ENCODE measurements at places on chromosomes 3 and 15.

- DNase-seq, result no peak
Observed at GRCh38 chr15:81189583-81190283, 6.9 kb upstream of the IL16 start.

- no peak for DNase-seq
Observed at GRCh38 chr15:38535491-38536200, 29.0 kb downstream of the RASGRP1 start.

GRCh38 chr3:19901337-19901736 lies 32.7 kb downstream of the EFHB start:
- no peak for DNase-seq

DNA sequence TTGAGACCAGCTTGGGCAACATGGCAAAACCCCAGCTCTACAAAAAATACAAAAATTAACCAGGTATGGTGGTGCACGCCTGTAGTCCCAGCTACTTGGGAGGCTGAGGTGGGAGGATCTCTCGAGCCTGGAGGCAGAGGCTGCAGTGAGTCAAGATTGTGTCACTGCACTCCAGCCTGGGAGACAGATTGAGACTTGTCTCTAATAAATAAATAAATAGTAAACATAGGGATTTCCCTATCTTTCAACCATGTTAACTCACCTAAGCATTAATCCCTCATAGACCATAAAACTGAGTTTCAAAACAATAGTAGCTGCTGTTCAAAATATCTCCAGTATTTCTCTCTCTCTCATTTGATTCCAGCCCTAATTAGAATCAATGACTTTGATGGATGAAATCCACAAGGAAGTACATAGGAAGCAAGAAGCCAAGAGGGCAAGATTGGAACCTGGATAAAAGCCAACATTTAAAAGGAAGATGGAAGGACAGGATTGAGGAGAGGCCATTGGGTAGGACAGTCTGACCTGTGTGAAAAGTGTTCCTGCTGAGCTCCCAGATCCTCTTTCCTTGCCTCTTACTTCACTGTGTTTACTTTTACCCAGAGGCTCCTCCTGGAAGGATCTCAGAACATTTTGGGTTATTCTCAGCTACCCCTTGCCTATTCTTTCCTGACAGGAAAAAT lies 12.4 kb upstream of the TTBK2 start:
- DNase-seq, result no peak

DNA sequence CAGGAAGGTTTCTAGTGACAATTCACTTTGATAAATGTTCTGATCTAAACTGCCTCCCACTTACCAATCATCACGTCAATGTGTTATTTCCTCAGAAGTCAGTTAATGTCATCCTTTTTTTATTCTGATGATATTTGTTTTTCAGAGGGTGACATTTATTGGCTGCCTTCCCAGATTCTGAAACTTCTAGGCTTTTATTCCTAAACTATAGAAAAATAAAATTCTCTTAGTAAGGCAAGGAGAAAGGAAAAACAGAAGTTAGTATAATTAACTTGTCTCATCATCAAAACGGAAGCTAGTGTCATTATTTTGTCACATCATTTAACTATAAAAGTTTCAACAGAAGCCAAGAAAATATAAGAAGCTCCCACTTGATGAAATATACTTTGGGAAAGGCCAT lies 100.0 kb upstream of the C3orf80 start:
- DNase-seq, result no peak

GRCh38 chr15:87961851-87962420 lies 294.6 kb downstream of the NTRK3 start:
- no peak for DNase-seq

DNA sequence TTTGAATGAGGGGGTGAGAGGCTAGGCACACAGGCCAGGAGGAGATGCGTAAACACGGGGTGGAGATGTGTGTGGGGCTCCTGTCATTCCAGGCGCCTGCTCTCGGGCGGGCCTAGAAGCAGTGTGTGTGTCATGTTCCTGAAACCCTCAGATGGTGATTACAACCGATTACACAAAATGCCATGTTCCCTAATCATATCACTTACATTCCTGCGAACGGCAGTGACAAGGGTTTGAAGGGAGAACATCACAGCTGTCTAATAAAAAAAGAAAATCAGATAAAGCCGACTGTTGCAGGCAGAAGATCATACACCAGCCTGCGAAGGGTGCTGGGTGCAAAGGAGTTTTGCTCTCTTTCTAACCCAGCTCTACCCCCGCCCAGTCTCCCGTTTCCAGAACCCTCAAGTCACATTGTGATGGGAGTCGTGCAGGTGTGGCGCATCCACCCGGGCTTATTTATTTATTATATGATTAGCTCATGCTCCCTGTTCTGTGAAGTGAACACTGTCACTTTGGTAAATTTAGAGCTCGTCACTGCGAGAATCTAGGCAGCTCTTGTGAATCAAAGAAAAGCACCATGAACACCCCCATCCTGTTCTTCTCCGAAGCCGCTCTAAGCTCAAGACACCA lies 140.3 kb downstream of the NR2F2 start:
- DNase-seq, result no peak

GRCh38 chr15:76575274-76575673 lies 238.7 kb downstream of the ISL2 start:
- no peak for DNase-seq

DNA sequence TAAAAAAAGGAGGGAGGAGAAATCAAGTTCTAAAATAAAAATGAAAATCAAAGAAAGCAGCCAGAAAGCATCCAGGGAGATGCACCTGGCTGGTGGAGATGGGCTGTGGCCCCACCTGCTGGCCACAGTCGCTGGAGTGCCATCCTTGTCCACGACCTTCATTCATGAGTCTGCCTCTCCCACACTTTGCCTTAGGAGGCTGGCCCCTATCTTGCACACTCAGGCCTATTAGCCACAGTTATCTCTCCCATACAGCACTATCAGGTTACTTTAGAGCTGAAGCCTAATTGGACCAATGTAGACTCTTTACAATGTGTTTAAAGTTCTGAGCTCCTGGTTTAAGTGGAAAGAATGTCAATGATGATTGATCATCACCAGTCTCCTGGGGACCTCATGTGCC lies 392.0 kb upstream of the RORA start:
- DNase-seq, result no peak

DNA sequence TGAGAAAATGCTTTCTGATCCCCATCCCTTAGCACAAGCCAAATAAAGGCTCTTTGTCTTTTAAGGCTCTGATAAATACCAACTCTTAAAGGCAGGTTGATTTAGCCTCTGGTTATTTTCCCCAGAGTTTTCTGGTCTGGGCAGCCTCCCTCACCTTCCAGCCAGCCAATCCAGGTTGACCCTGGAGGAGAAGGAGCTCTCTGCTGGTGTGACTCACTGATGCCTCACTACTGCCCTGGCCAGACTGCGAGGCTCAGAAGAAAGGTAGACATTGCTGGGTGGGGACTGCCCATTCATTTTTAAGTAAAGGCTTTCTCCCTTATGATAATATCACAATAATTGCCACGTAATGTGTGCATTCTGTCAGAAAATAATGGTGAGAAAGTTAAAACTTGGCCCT lies 37.1 kb downstream of the SLCO3A1 start:
- no peak for DNase-seq

DNA sequence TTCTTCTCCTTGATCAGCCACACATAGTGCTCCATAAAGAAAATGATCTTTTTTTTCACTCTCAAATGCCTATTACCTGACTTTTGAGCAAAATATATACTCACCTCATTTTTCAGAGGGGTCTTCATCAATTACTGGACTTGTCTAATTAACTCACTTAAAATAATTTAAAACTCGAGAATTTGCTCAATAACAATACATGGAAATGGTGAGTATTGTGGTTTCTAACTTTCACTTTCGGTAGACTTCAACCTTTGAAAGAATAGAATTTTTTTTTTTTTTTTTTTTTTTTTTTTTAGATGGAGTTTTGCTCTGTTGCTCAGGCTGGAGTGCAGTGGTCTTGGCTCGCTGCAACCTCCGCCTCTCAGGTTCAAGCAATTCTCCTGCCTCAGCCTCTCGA lies 17.7 kb upstream of the EPHB1 start:
- no peak for DNase-seq

DNA sequence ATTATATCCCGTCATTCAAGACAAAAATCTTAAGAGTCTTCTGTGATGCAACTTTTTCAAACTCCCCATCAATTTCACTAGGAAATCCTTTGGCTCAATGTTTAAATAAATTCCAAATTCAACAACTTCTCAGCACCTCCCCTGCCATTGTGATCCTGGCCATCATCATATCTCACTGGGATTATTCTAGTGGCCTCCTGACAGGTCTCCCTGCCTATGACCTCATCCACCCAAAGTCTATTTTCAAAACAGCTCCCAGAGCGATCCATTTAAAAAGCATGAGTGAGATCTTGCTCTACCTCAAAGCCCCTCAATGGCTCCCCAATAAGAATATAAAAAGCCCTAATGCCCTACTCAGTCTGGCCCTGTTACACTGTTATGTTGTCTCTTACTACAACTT lies 293.2 kb downstream of the FOXP1 start:
- DNase-seq, result no peak

DNA sequence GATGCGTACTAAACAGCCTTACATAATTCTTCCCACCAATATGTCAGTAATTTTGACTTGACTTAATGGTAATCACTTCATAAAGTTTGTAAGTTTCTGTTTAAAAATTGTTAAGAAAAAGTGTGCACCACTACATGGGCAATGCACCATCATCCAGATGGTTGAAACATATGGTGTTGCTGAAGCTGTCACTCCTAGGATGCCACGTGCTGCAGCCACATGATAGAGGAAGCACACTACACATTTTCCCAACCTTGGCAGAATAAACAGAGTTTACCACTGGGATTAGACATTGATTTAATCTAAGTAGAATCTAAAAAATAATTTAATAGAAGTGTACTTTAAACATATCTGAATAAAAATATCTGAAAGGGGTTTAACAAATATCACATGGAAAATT lies 1209.9 kb downstream of the NSUN3 start:
- DNase-seq, result no peak

DNA sequence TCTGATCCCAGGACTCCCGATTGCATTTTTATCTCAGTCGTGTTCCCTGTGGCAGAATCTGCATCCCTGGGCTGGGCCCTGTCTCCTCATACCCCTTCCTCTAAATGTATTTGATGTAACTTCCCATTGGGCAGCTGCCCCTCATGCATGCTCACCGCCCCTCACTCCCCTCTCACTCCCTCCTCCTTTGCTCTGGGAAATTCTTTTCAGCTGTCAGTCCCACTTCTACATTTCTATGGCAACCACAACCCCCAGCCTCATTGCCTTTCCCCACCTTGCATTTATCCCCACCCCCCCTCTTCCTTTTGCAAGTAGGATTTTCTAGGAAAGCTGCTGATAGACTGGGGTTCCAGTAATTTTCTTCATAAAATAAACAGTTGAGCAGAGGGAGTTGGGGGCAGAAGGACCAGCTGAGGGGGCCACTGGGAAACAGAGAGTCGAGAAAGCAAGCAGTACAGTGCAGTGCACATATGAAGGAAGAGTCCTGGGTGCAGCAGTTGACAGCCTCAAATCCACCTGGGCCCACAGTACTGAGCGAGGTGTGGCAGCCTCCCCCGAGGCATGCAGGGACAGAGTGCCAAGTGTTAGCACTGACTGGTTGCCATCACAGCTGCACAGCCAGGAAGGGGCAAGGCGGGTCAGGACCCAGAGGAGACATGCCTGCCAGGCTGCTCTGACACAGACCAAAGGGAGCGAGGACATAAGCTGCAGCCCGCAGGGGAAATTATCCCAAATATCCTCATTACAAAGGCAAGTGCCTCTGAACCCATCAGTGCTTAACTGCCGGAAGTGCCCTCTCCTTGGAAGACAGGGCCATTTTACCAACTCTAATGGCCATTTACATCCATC lies 476.3 kb downstream of the EPHB1 start:
- DNase-seq, result no peak

- no peak for DNase-seq
Observed at GRCh38 chr15:43095708-43096347, 10.0 kb downstream of the UBR1 start.

- DNase-seq, result no peak
Observed at GRCh38 chr3:19348941-19349564, 200.7 kb downstream of the KCNH8 start.

DNA sequence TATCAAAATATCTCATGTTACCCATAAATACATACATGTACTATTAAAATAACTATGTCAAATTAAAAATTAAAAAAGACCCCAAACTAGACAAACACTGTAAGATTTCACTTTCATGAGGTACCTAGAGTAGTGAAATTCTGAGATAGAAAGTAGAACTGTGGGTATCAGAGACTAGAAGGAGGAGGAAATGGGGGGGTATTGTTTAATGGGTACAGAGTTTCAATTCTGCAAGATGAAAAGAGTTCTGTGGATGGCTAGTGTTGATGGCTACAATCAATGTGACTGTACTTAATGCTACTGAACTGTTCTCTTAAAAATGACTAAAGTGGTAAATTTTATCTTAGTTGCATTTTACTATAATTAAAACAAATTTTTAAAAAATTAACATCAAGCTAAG lies 36.6 kb downstream of the RFX7 start:
- DNase-seq, result no peak

DNA sequence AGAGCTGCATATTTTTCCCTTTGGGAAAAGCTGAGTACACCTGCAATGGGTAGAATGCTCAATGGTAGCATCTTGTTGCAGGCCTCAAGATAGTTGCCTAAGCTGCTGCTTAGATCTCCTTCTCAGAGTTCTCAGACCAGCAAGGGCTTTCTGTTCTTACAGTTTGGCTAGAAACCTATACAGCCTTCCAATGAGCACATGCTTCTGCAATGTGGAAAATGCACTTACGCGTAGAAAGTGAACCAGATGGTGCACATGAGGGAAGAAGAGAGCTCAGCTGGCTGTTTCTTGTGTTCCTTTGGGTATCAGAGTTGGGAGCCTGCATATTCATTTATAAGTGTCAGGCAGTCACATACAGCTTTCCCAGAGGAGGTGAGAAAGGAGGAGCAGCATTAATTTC lies 136.4 kb downstream of the B3GALNT1 start:
- no peak for DNase-seq

- no peak for DNase-seq
Observed at GRCh38 chr3:79040701-79041100, 727.1 kb downstream of the ROBO1 start.

DNA sequence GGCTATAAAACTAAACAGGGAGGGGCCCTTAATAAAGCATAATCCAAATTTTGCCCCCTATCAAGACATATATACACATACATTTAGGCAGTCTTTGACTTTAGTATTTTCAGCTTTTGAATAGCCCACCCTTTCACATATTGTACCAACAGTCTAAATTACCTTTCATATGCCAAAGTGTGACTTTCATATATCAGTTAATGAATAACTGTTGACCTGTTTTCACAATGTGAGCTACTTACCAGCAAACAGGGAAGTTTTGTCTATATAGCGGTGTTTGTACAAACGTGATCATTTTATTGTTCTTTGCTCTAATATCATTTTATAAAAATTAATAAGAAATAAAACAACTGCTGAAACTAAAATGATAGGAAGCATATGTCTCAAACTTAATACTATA lies 28.0 kb downstream of the CEP152 start:
- no peak for DNase-seq
